ENCODE measurements at places on chromosomes 1 and 21.

GRCh38 chr1:160612613-160613218 lies 33.4 kb upstream of the CD84 start:
- no peak for DNase-seq

GRCh38 chr1:234551032-234551378 lies 59.0 kb downstream of the IRF2BP2 start:
- no peak for DNase-seq

- no peak for DNase-seq
Measured at GRCh38 chr1:205589046-205589445, 42.8 kb downstream of the ELK4 start.

DNA sequence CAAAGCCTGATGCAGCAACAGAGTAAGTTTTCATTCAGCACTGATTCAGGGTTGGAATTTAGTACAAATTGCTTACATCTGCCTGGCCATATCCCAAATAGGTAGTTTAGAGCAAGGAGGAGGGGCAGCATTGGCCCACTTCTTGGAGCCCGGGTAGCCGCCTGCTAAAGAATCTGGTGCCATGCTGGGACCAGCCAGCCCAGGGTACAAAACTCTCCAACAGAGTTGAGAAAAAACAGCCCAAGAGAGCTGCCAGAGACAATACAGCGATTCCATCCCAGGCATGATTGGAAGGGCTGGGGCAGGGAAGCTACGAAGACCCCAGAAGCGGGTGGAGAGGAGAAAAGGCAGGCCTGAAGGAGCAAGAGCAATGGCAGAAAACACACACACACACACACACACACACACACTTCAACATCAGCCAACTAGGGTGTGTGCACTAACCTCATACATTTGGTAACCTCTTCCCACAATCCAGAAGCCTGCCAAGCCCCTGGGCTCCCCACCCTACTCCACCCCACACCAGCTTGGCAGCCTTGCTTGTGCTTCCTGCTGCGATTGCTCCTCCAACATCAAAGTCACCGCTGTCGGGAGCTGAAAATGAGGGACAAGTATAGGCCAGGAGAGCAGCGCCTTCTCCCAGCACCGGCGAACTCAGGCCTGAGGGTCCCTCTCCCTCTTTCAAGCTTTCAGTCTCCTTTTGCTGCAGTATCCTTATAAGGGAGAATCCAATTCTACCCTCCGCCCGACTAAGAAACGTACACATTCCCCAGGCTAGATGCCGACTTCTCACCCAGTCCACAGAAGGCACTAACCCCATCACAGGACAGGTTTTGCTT lies 1.2 kb downstream of the PIK3C2B start:
- DNase-seq: no peak

DNA sequence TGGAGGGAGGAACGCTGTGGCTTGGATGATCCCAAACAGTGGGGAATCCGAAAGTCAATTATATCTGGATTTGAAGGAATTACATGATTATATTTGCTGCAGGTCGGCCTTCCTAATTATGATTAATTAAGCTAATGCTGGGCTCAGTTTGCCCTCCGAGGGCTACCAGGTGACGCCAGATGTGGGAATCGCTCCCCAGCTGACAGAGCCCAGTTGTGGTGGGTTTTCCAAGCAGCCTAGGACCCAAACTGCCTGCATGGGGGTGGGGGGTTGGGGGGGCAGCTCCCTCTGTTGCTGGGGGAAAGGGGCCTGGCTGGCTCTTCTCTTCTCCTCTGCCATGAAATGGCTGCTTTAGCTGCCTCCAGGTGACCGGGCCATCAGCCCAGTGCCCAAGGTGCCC lies 147.6 kb upstream of the C1orf174 start:
- DNase-seq: no peak

GRCh38 chr1:154856049-154856448 lies 14.0 kb downstream of the KCNN3 start:
- no peak for DNase-seq

- no peak for DNase-seq
Measured at GRCh38 chr1:169204157-169204556, 97.7 kb downstream of the ATP1B1 start.

- no peak for DNase-seq
Measured at GRCh38 chr1:248114890-248115289, 19.9 kb downstream of the OR2L13 start.

DNA sequence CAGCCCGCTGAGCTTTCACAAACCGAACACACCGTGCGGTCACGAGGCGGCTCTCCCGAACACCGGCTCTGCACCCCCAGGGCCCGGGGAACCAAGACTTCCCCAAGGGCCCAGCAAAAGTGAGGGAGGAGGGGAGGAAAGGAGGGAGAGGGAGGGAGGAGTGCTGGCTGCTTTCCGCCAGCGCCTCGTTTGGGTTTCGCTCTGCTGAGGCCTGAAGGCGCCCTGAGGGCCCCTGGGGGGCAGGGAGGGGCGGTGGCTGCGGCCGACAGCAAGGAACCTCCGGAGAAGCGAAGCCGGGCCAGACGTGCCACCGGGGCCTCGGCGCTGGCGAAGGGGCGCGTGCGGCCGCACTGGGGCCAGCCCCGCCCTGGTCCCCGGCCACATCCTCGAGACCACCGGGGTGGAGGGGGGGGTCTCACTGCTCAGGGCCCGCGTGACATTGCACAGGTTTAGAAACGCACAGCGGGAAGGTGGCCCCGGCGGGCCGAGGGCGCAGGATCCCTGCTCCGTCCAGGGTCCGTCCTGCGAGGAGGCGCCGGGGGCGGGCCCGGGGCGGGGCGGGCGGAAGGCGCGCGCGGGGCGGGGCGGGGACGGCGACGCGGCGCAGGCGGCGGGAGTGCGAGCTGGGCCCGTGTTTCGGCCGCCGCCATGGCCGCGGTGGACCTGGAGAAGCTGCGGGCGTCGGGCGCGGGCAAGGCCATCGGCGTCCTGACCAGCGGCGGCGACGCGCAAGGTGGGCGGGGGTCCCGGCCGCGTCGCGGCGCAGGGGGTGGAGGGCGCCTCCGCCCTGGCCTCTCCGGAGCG lies at the start of gene PFKL:
Gene PFKL, plus strand, starts transcription at position 596 of the 804 bp plus-strand sequence. Its CDS starts 53 bp downstream, at position 649.
- peak; percentile 40 for DNase-seq

GRCh38 chr1:43622471-43622870 lies 27.5 kb upstream of the KDM4A start:
- DNase-seq: no peak

DNA sequence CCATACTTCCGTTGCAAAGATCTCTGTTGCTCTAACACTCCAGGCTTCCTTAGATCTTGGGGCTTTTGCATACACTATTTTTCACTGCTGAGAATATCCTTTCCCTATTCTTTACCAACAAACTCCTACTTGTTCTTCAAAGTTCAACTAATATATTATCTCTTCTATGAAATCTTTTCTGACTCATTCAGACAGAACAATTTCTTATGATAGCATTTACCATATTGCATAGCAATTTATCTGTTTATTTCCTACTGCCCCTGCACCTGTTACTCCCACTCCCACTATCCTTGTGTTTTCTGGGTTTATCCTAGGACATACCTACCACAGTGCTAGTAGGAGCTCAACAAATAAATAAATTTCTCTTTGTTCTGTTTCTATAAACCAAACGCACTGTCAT lies 11.0 kb downstream of the GADD45A start:
- no peak for DNase-seq

- DNase-seq: no peak
Measured at GRCh38 chr1:98557895-98558294, 103.6 kb upstream of the SNX7 start.

- DNase-seq: no peak
Measured at GRCh38 chr1:85603086-85603880, 22.7 kb downstream of the CCN1 start.

- no peak for DNase-seq
Measured at GRCh38 chr1:210482491-210482890, 153.8 kb downstream of the HHAT start.

DNA sequence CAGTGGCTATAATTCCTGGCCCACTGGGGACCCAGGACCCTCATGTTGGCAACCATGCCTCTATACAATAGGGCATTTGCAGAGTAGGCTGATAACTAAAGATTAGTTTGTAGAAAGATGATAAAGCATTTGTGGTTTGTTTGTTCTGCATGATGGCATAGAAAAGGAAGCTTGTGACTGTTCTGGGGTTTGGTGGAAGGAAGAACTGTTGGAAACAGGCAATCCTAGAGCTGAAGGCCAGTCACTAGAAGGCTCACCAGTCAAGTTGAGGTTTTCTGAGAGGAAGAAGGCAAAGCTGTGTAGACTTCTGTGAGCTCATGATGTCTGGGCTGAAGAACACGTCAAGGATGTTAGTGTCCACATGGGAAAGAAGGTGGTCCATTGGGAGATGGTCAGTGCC lies 140.3 kb upstream of the VANGL1 start:
- no peak for DNase-seq

DNA sequence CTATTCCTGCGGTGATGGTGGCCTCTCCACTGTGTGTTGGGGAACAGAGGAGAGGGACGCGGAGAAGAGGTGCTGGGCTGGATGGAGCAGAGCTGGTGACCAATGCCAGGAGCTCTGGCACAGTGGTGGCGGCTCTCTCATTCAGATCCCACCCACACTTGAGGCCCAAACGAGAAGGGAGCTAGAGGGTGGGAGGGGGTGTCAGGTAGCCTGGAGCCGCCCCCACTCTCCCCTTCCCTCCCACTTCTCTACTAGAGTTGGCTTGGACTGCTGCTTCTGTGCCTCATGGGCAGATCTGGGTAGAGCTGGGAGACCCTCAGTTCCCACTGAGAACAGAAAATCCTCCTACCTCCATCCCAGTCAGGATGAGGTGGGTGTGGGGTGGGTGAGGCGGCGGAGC lies 3.5 kb downstream of the TTC39A start:
- DNase-seq: no peak

GRCh38 chr1:175773571-175773970 lies 30.2 kb upstream of the TNR start:
- DNase-seq: no peak

DNA sequence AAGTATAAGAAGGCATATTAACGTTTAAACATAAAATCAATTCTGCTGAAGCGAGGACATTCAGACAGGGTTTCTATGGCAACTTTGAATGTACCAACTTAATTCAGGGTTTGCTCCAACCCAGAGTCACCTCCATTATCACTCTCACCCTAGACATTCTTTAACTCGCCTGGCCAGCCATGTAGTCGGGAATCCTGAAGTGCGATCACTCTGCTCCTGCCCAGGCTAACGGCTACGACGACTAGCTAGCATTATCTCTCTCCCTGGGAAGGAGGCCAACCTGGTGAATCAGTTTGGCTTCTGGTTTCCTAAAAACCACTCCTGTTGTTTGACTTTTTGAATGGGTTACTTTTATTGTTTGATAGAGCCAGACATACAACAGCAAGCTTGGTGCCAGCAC lies 38.9 kb upstream of the ZBTB18 start:
- no peak for DNase-seq

DNA sequence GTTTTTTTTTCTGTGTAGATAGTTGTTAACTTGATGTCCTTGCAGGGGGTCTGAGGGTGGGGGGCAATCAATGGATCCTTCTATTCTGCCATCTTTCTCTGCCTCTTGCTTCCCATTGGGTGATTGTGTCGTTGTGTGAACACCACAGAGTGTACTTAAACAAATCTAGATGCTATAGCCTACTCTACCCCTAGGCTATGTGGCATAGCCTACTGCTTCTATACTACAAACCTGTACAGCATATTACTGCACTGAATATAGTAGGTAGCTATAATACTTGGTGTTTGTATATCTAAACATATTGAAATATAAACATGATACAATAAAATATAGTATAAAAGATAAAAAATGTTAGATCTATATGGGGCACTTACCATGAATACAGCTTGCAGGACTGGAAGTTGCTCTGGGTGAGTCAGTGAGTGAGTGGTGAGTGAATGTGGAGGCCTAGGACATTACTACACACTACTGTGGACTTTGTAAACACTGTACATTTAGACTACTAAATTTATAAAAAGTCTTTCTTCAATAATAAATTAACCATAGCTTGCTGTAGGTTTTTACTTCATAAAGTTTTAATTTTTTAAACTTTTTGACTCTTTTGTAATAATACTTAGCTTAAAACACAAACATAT lies 105.4 kb downstream of the CENPF start:
- no peak for DNase-seq

GRCh38 chr1:3650248-3651025 lies 534 bp upstream of the WRAP73 start:
- no peak for DNase-seq

DNA sequence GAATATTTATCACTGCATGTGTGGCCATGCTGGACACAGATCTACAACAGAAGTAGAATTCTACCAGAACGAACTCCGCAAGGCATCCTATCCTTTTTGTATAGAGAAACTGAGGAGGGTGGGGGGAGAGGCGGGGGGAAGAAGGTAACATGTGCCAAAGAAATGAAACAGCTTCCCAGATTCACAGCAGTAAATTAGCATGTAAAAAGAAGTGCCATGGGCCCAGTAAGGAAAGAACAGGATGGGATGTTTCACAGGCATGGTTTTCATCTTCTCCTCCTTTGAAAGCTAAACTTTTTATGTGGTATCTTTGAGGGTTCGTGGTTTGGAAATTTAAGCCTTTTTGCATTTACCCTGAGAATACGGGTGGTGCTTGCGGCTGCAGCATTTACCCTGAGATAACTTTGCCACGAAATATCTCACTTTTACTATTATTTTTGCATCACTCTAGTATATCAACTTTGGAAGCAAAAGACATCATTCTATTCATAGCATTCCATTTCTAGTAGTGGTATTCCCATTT lies 168.9 kb downstream of the TPR start:
- no peak for DNase-seq

DNA sequence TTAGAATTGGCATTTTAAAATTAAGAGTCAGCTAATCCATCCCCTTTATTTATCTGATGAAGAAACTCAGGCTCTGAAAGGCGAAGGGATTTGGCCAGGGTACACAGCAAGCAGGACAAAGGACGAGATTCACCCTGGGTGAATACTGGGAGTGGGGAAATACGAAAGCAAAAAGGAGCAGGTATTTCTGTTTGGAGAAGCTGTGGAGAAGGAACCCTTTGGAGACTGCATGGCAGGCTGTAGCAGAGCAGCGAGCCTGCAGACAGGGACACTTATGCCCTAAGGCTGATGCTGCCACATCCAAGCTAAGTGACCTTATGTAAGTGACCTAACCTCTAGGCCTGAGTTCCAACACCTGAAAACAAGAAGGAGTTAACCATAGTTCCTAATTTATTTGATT lies 207.2 kb upstream of the C1orf87 start:
- no peak for DNase-seq

- DNase-seq: no peak
Measured at GRCh38 chr1:97567000-97567749, 353.7 kb downstream of the DPYD start.

DNA sequence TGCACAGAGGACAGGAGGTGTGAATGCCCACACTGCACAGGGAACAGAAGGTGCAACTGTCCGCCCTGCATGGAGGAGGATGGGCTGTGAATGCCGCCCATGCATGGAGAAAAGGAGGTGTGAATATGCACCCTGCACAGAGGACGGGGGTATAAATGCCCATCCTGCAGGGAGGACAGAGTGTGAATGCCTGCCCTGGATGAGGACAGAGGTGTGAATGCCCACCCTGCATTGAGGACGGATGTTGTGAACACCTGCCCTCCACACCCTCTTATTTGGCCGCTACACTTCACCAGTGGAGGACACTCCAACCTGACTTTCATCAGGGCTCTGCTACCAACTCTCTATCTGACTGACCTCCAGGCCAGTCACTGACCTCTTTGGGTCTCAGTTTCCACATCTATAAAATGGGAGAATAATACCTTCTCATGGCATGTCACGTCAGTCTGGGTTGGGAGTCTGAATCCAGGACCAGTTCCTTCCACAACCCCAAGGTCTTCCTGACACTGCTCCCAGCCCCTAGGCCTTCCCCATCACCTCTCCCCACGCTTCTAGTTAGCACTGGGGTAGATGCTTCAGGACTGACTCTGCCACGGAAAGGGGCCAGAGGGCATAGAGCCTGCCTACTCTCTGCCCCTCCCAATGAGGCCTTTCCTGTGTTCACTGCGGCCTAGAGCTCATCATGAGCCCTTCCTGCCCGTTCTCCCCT lies 28.4 kb downstream of the ZBTB17 start:
- no peak for DNase-seq
